A172 (cell line): ENCODE measurements at places on chromosomes 1 and 21.

GRCh38 chr1:78420181-78420580, 70.6 kb upstream of the PTGFR start:
- no peak for DNase-seq

- no peak for DNase-seq
Observed at GRCh38 chr1:4408380-4408779, 246.0 kb upstream of the AJAP1 start.

DNA sequence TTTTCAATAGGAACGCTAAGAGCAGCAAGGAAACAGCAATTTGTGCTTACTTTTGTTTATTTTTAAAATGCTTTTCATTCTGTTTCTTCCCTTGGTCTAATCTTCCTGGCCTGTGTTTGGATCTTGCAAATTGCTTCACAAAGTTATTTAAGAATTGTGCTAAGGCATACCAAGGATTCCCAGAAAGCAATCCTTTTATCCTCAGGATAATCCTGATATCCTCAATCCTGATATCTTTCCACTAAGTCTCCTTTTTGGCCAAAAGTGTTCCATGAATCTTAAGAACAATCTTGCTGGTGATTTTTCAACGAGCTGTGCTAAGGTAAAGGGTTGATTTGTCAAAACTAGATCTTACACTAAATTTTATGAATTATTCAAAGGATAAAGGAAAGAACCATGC, 1577.9 kb downstream of the PLA2G4A start:
- DNase-seq = no peak

DNA sequence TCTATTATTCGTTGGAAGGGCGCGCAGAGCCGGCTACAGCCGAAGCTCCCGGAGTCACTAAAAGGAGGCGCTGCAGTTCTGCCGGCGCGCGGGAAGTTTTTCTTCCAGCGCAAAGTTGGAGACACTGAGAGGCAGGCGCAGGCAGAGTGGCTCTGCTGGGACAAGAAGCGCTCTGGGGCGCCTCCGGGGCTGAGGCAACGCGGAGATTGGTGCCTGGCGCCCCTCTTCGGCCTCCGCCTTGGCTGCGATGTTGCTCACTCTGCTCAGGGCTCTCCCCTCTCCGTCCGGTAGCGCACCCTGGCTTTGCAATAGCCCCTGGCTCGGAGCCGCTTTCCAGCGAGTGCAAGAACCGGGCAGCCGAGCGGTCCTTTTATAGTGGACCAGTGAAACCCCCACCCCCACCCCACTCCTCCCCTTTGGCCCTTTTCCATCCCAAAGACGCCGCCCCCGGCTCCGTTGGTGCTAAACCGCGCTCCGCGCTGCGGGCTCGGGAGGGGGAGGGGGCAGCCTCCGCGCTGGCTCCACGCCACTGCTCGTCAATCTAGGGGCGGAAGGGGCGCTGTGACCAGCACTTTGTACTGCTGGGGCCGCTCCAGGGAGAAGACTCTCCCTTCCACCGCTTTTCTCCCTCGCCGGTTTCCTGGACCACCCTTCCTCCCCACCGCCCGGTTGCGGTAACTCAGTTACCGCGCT, at the start of gene ADAMTS1:
TSS of gene ADAMTS1 (minus strand) at position 344 of the 693 bp plus-strand sequence. CDS start 455 bp downstream, outside the sequence.
- DNase-seq = peak; percentile 51

DNA sequence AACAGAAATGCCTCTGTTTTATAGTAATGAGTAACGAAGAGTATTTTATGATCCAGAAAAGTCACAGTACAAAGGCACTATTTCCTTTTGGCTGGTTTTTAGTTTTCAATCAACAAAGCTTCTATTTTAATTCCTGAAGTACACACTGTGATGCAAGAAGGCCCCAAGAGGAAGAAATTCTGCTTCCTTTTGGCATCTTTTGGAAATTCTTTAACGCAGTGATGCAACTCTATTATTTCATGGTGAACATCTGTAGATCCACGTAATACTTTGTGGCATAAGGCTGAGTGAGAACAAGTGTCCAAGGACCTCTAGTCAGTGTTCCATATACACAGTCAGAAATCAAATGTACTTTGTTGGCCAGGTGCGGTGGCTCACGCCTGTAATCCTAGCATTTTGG, 137.5 kb downstream of the TGFB2 start:
- DNase-seq = no peak

DNA sequence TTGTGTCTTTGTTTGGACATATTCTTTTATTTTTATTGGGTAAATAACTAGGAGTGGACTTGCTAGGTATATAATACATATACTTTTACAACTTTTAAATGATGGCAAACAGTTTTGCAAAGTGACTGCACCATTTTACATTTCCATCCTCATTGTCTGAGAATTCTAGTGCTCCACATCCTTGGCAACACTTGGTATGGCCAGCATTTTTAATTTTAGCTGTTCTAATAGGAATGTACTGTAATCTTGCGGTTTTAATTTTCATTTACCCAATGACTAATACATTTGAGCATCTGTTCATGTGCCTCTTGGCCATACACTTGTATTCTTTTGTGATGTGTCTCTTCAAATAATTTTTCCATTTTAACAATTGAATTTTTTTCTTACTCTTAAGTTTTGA, 37.0 kb upstream of the ATP6V1G3 start:
- DNase-seq = peak; percentile 96

DNA sequence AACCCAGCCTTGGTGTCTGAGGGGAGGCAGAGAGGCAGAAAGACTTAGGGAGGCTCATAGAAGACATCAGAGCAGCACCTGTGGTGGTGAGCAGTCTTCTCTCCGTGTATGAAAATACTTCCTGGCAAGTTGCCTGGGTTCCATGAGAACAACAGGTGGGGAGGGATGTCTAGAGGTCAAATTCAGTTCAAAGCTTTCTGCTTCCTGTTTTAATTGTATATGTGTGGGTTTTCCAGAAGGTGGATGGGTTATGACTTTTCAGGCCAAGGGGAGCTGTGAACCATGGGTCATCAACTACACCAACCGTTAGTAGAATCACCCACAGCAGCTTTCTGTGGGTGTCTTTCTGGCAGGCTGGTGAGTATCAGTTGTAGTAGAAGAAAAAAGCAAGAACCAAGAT, 4.1 kb upstream of the FCRL2 start:
- DNase-seq = no peak

DNA sequence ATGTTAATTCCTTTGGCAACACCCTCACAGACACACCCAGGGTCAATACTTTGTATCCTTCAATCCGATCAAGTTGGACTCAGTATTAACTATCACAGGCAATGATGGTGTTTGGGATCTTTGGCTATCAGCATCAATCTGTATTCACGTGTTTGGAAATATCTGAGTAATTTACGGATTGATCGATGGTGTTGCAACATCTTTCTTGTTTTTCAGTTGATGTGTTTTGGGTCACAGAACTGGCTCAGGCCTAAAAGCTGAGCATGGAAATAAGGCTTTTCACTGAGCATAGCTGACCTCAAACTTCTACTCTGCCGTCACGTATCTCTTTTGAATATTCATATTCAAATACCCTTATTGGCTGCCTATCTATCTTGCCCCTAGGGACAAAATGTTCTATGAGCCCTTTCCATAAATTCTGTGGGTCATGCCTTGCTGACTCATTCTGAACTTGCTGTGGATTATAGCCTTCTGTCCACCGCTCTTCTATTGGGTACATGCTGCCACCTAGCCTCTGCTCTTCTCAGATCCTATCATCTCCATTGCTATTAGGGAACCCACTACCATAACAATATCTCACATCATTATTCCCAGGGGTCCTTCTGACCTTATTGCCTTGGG, 156.0 kb downstream of the PDE4B start:
- DNase-seq = peak; percentile 3

GRCh38 chr1:66273656-66274055, 260.3 kb upstream of the SGIP1 start:
- no peak for DNase-seq
